NCI-H187 treated with DMSO at 0.1 percent for 48 hours (cell line): ENCODE measurements at places on chromosomes 2 and 18.

DNA sequence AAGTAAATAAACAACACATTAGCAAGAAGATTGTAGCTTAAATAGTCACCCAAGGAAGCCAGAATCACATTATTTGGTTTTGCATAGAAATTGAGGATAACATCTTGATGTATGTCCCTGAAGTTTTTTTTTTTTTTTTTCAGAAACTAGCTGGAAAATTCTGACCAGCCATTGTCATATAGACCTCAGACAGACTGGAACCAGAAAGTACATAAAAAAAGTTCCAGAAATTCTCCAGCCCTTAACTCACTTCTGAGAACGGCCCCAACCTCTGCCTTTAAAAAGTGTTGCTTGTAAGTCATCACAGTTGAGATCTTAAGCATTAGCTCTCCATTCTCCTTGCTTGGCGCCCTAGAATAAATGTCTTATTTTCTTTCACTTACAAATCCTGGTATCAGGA is 350.5 kb downstream of the CCDC85A start:
- DNase-seq = no peak

DNA sequence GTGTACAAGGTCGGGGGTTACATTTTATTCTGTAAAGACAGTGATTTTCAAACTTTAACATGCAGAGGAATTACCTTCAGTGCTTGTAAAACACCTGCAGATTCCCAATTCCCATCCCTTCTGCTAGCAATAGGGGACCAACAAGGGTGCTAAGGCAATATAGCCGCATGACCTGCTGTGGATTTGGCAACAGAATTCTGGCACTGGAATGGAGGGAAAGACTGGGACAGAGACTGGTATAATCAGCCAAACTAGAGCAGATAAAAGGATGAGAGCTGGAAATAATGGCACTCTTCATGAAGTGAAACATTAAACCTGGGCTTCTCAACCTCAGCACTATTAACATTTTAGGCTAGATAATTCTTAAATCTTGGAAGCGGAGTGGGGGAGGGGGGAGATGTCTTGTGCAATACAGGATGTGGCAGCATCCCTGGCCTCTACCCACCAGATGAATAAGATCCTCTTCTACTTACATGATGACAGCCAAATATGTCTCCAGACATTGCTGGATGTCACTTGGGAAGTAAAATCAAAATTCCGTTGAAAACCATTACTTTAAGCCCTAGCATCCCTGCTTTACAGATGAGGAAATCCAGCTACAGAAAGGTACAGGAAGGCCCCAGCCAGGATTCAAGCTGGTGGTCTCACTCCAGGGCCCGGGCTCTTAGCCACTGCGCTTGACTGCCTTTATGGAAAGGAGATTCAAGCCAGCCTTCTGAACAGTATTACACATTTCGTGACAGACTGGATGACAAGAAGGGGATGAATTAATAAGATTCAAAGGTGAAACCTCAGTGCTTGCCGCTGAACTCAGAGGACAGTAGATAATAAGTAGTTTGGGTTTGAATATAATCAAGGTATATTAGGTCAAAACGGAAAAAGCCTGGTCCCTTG is 1.7 kb downstream of the EVA1A start:
- no peak for DNase-seq

- no peak for DNase-seq
Observed at GRCh38 chr2:18630941-18631340, 41.6 kb upstream of the NT5C1B start.

DNA sequence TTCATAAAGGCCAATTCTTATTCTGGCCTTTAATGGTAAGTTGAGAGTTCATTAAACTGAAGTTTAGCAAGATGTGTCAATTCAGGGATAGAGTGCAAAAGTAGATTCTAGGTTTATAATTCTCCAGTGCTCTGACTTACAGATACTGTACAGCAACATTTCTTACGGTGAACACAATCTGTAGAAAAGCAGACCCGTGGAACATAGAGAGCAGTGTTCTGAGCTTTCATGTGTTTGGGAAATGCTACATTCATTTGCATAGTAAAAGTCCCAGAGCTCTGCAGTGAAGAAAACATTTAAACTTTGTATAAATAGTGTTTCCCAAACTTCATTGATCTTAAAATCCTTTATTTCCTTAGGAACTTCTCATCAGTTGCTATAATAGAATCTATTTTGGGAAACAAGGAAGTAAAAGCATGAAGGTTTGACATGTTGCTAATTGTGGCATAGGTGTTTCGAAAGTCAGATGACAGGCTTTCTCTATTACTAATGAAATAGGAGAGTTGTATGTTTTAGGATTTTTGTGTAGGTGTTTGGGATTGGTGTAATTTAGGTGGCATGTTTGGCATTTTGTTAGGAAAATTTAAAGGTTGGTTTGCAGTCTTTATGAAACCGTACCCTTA is 138.2 kb downstream of the ASXL3 start:
- DNase-seq = no peak

DNA sequence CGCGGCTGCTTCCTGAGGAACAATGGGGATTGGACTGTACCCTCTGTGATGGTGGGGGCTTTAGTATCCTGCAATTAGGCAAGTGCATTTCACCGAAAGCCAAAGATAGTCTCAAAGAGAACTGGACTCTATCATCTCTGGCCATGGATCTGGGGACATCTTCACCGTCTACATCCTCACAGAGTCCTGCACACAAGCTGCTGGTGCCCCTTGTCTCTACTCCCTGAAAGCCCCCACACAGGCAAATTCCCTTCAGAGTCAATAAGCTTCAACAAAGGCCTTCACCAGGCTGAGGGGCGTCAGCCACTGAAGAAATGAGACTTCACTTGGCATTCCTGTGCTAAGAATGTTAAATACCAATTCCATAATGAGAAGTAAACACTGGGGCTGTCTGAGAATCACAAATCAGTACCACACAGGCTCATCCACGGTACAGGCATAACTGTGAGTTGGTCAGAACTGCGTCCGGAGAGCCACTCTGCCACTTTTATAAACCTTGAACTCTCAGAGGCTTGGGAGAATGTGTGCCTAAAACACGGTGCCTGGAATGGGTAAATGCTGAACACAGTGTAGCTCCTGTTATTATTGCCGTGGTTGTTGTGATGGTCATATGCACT is 432.7 kb downstream of the ZNF521 start:
- DNase-seq = no peak

DNA sequence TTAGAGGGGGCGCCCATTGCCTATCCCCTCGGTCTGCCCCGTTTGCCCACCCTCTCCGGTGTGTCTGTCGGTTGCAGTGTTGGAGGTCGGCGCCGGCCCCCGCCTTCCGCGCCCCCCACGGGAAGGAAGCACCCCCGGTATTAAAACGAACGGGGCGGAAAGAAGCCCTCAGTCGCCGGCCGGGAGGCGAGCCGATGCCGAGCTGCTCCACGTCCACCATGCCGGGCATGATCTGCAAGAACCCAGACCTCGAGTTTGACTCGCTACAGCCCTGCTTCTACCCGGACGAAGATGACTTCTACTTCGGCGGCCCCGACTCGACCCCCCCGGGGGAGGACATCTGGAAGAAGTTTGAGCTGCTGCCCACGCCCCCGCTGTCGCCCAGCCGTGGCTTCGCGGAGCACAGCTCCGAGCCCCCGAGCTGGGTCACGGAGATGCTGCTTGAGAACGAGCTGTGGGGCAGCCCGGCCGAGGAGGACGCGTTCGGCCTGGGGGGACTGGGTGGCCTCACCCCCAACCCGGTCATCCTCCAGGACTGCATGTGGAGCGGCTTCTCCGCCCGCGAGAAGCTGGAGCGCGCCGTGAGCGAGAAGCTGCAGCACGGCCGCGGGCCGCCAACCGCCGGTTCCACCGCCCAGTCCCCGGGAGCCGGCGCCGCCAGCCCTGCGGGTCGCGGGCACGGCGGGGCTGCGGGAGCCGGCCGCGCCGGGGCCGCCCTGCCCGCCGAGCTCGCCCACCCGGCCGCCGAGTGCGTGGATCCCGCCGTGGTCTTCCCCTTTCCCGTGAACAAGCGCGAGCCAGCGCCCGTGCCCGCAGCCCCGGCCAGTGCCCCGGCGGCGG is 1.7 kb downstream of the MYCN start:
- no peak for DNase-seq

- DNase-seq = no peak
Observed at GRCh38 chr2:225008935-225009334, 33.3 kb downstream of the DOCK10 start.

DNA sequence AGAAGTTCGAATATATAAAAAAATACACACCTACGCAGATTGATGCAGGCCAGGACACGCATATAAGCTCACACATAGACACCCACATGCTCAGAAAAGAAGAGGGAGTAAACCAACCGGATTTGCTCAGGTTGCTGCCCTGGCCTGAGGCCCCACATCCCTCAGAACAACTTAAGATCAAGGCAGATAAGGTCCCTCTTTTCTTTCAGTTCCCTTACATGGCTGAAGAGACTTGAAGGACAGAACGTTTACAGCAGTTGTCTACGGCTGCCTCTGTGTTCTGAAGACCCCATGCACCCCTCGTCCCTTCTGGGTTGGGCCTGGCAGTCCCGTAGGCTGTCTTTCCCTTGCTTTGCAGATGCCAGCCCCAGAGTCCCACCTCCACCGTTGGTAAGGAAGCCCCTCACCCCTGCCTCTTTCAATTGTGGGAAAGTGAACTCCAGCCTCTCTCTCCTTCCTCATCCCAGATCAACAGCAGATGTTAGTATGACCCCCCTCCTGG is 4.3 kb upstream of the NAGK start:
- DNase-seq = no peak

DNA sequence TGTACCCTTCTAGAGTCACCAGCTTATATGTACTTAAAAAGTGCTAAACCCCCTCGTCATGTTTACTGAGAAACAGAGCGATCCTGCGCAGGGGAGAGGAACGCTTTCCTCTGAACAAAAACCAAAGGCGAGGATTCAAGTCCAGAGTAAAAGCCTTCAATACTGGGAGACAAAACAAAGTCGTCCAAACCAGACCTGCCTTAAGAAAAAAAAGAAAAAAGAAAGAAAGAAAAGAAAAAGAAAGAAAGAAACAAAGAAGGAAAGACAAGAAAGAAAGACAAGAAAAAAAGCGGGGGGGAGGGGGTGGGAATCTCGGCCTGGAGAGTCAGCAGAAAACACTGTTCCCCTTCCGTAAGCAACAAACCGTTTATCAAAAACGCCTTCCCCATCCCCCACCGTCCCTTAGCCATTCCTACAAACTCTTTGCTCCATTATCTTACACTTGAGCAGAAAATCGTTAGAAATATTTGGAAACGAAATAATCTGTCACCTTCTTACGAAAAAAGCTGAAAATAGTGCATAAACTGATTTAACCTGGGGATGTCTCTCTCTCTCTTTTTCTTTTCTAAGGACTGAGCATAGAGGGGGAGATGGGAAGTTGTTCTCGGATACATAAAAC is 3.3 kb downstream of the PTGR3 start:
- no peak for DNase-seq

DNA sequence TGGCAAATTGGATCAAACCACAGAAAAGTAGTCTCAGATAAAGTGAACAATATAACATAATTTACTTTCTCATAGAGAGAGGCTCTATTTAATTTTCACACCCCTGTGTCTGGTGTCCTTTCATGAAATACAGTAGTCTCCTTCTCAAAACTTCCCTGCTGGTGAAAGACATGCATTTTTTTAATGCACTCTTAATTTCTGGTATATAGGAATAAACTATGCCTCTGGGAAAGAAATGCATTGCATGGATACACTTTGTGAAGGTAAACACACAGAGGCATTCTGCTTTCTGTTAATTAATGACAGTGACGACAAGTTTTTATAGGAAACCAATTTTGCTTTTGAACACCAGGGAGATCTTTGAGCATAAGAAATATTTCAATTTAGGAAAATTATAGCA is 24.1 kb upstream of the TMEM178A start:
- DNase-seq = no peak

GRCh38 chr2:229575569-229576315 is 138.6 kb downstream of the DNER start:
- no peak for DNase-seq

- no peak for DNase-seq
Observed at GRCh38 chr18:79912409-79912991, 39.0 kb downstream of the SLC66A2 start.

GRCh38 chr2:225117051-225117716 is 74.9 kb upstream of the DOCK10 start:
- DNase-seq = no peak
